Karpas-422 (cell line): ENCODE measurements at places on chromosomes 7 and 10.

DNA sequence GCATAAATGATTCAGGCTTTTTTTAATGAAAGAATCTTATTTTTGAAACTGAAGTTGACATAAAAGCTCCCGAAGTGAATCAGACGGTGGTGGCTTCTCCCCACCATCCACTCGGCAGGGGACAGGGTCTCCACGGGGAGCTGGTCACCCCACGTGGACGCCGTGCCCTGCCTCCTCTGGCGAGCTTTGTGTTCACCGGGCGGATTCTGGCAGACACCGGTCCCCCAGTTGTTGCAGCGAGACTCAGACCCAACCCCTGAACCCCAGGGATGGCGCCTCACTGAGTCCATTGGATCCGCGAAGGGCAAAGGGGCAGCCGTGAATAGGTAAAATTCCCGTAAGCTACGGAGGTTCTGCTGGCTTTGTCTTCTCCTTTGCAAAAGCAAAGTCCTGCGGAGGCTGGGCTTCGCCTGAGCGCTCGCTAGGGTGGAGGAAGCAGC, 38.4 kb downstream of the PTPRN2 start:
- DNase-seq = no peak

DNA sequence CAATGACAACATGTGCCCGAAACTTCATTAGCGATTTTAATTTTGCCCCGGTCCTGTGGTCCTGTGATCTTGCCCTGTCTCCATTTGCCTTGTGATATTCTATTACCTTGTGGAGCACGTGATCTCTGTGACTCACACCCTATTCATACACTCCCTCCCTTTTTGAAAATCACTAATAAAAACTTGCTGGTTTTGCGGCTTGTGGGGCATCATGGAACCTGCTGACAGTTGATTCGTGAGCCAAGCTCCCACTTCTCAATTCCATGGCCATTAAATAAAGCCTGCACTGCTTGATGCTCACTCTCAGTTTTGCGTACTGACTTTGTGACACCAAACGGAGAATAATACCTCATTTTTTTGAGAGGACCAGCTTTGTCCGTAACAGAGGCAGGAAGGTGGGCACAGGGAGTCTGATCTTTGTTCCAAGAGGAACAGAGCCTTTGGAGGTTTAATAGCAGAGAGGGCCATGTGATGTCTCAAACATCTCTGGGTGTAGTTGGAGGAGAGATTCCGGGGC, 3.8 kb upstream of the ADAMTS14 start:
- DNase-seq = no peak

GRCh38 chr10:79443338-79444198, 1.9 kb downstream of the ZCCHC24 start:
- no peak for DNase-seq

- peak; percentile 86 for DNase-seq
These were observed 744 bp downstream of the PPRC1 start for GRCh38 chr10:102133373-102134195.
